Hepatocyte (in vitro differentiated cells): ENCODE measurements at places on chromosomes 3 and 15. TPM values are rescaled to one million over a fixed set of nuclear protein-coding genes. Genes with fewer than 3 reads are reported as not detected.

Gene UBAP1L
- total RNA-seq: 0.96 and 1.8 TPM in 2 replicates

Gene PPM1L
- total RNA-seq: 13.1 and 13.6 TPM in 2 replicates

Gene ZNF385D
- total RNA-seq: 2.9 and 4.9 TPM in 2 replicates

Gene MYL3
- 5.8 and 9.5 TPM in 2 replicates for total RNA-seq

Gene WDR6
- total RNA-seq: 124 and 157 TPM in 2 replicates

Gene KBTBD12
- 0.07 TPM in 1 of 2 replicates, not detected in the other for total RNA-seq
